Umbilical cord (tissue), 2 donors: ENCODE measurements at places on chromosomes 3 and 15.

DNA sequence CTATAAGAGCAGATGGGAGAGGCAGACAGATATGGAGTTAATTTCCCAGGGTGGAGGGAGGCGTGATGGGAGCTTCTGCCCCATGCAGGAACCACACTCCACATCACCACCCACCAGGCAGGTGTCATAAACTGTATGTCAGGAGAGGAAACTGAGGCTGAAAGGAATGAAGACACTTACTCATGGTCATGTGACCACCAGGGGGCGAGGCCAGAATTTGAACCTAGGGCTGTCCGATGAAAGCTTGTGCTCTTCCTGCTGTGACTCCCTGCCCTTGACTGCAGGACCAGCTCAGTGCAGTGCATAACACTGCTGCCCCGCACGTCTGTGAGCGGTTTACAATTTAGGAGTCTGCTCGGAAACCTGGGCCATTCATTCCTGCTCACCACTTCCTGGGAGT lies 28.8 kb downstream of the NUP210 start:
- DNase-seq, result no peak

DNA sequence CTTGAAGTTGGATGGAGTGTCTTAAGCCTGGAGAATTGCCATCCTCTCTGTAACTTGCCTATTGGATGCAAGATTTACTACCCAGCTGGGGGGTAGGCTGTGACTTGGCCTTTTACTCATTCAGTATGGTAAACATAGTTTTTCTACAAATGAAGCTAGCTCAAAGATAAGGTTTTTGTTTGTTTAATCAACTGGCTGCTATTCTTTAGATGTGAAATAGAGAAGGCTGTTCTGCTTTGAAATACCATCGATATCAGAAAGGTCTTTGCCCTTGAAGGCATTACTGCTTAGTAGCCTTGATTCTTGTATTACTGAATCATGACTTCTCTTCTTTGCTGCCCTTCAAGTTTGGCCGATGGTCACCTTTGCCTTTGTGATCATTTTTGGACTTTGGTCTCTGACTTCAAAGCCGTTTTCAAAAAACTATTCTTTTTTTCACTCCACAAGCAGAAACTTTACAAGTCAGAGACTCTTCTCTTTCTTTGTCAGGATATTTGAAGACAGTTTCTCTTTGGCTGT lies 83.1 kb downstream of the GAP43 start:
- no peak for DNase-seq

GRCh38 chr3:15899388-15899787 lies 101.6 kb upstream of the ANKRD28 start:
- no peak for DNase-seq

DNA sequence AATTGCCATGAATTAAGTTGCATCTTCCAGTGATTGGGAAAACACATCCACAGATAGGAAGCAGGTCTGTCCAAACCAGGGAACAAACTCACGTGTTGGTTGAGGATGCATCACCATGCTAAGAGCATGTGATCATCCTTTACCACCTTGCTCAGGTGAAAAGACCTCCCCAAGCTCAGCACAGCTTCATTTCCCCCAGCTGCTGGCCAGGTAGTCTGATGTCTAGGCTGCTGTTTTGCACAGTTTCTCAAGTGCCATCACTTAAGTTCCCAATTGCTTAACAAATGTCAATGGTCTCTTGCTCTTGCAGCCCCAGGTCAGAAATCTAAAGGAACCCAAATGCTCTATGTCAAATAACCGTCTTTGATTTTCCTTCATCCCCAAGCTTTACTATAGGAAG lies 34.2 kb downstream of the WNT5A start:
- DNase-seq, result no peak

- DNase-seq, result no peak
These were observed 27.2 kb downstream of the TNFAIP8L3 start for GRCh38 chr15:51067510-51067909.

DNA sequence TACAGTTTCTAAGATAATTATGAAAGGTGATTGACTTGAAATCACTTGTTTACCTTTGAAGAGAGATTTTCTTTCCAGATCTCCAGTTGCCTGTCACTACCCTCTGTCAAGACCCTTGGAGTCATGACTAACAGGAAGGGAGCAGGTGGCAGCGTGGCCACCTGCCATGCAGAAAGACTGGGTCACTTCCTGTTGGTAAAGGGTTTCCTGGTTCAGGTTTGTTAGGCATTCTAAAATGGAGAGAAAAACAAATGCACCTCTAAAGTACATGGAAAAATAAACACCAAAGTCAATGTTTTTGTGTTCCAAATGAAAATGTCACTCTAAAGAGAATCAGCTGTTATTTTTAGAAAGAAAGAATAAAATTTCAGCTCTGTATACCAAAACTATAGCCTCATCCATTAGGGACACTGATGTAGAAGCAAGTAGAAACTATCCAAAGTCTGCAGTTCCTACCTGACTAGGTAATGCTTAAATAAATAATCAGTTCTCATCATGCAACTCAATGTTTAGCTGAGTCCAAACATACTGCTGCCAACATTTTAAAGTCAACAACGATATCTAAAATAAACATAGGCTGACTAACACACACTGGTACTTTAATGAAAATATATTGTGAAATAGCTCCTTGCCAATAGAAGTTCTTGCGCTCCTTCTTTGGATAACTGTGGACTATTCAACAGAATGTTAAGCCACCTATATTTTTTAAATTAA lies 23.9 kb upstream of the TM4SF1 start:
- no peak for DNase-seq

GRCh38 chr15:85361323-85361722 lies 19.1 kb upstream of the AKAP13 start:
- no peak for DNase-seq

GRCh38 chr3:197408177-197408957 lies 110.0 kb upstream of the DLG1 start:
- DNase-seq, result no peak
